GM13977 (cell line): ENCODE measurements at places on chromosomes 7 and 10.

- DNase-seq, result no peak
Observed at GRCh38 chr10:105149371-105149891, 508.3 kb downstream of the SORCS3 start.

GRCh38 chr7:31995134-31995533 lies 75.1 kb downstream of the PDE1C start:
- DNase-seq, result no peak

DNA sequence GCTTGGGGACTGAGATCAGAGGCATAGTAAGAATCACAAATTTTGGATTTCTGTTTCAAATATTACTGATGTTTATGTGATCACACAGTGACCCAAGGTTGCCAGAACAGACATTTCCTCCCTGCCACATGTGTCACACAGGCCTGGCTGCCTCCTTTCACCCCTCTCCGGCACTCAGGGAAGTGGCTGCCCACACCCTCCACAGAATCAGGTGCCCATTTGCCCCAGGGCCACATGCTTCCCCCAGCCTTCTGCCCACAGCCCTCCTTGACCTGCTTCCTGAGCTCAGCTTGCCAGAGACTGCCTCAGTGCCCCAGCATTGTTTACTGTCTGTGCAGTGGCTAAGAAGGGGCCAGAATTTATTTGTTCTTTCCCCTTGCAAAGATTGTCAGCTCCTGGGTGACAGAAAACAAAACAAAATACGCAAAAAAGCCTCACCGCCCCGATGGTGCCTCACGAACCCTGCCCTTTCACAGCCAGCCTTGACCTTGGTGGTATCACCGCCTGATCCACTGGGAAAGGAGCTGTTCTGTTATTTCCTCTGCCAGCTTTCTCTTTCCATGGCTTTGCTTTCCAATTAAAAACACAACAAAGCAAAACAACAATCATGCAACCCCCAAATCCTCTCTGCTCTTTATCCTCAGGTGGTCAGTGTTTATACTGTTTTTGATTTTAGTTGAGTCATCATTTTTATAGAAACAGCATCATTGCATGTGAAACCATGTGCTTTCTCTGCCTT lies 52.8 kb downstream of the CHN2 start:
- no peak for DNase-seq

DNA sequence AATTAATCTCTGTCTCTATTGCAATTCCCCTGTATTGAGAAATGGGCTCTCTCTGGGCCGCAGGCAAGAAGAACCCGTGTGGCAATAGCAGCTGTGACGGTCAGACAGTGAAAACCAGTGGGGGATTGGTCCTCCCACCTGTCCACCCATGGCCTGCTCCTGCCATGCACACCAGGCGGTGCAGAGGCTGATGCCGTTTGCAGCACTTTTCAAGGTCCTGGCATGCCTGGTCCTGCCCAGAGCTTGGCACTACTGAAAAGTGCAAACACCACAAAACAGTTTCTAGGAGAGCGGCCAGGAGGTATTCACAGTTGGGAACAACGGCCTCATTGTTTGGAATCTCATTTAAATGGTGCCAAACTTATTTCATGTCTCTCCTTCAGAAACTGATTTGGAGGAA lies 41.5 kb downstream of the PSPH start:
- DNase-seq, result no peak

DNA sequence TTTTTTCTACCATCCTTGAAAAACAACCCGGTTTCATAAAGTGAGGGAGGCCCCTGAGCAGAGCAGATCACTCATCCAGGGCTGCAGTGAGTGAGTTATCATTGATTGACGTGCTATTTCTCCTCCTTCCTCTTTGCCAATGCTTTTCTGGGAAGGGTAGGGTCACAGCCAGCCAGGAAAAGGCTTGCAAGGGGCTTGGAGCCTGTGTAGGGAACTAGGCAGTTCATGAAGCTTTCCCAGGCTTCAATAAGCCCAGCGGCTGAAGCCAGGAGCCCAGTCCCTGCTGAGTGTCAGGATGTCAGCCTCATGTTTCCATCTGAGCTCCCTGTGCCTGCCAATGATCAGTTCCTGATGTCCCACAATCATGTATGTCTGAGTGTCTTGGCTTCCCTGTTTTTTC lies 584.7 kb downstream of the GALNT17 start:
- DNase-seq, result no peak

GRCh38 chr10:43340619-43341018 lies 30.8 kb upstream of the FXYD4 start:
- DNase-seq, result no peak

DNA sequence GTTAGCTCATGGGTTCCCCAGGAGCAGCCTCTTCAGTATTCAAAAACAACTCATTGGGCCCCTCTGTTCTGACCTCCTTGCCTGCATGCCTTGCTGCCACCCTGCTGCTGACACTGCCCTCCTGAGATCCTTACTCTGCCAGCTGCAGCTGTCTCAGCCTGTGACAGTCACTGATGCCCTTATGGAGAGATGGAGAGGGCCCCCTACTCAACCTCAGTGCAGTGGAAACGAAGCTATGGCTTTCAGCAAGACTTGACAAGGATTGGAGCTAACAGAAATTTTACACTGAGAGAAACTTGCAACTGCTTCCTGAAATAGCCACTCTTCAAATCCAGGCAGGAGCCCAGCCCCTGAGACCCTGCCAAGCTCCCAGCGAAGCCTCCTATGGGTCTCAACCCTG lies 678.3 kb upstream of the C7orf33 start:
- DNase-seq, result no peak

DNA sequence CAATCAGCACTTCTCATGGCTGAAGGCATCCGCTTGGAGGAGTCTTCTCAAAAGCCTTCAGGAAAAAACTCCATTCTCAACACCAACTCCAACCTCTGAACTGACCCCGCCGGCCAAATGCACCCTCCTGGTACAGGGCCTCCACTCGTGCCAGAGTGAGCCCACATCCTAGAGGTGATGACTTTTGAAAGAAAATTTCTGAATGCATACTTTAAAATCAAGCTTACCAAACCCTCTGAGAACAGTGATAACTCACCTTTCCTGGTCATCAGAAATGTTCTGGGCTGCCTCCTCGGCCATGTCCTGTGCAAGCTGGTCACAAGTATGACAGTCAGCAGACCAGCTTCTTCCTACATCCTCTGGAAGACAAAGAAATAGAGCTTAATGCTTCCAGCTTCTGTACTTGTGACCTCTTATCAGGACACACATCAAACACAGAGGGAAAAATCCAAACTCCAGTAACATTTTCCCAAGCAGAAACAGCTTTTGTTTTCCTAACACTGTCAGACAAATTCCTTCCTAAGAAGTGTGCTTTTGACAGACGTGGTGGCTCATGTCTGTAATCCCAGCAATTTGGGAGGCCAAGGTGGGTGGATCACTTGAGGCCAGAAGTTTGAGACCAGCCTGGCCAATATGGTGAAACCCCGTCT lies at the start of gene PKD1L1:
TSS of gene PKD1L1 (minus strand) at position 326 of the 650 bp plus-strand sequence. CDS start at position 300, 26 bp downstream.
- no peak for DNase-seq

DNA sequence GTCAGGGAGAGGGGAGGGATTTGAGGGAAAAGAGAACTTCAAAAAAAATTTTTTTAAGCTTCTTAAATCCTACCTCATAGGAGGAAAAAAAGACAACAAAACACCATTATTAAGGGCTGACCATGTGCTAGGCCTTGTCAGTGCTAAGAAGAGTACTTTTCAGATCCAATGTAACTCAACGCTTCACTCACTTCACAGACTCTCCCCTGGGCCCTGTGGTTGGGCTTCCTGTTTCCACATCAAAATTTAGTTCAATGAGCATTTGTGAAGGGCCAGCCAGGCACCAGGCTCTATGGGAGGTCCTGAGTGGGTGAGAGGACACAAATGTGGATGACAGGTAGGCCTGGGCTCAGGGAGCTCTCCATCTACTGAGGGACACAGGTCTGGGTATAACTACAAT lies 249.8 kb downstream of the PTEN start:
- no peak for DNase-seq

- no peak for DNase-seq
Observed at GRCh38 chr7:6675807-6676405, 30.8 kb downstream of the ZNF12 start.

DNA sequence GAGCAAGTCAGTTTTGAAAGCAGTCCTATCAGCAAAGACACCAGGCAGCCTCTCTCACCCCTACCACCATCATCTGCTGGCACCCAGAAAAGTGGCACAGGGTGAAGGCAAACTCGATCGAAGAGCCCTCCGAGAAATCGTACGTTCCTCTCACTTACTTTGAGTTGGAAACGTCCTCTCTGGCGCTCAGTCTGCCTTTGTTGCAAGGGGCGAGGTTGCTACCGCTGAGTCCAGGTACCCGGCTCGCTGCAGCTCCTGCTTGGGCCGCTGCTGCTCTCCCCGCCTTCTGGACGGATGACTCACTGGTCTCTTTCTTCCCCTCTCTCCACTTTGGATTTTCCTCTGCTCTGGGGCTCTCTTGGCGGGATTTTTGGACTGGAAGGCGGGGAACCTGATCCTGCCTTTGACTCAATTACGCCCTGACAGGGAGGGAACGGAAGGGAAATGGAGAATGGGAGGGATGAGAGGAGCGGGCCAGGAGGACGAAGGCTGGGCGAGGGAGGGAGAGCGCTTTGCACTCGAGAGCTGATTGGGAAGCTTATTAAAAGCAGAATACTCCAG lies at the start of gene PTN:
TSS of gene PTN (minus strand) at position 453 of the 561 bp plus-strand sequence. CDS start 88,760 bp downstream, outside the sequence.
- no peak for DNase-seq
